Natural killer cell (primary cell): ENCODE measurements at places on chromosomes 2 and 18.

DNA sequence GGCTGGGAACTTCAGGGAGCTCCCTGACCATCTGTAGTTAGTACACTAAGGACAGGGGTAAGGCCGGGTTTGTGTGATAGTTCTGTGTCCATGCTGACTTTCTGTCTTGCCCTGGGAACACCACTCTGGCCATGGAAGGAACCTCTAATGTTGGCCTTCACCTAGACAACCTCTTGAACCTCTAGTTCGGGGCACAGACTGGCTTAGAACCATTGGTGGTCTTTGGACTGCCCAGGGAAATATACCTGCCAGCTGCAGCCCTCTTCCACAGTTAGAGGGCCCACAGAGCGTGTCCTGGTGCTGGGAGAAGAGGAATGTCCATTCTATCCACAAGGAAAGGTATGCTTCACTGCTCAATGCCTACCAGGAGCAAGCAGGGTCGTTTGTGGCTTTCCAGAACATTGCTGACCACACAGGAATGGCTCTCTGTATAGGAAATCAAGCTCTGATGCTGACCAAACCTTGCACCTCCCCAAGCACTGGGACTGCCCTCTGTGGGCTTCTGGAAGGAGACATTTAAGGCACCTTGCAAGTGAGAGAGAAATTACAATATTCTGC is 318.8 kb upstream of the EPAS1 start:
- no peak for DNase-seq

GRCh38 chr18:36095936-36096519 is 28.7 kb upstream of the RPRD1A start:
- peak; percentile 71 for DNase-seq

DNA sequence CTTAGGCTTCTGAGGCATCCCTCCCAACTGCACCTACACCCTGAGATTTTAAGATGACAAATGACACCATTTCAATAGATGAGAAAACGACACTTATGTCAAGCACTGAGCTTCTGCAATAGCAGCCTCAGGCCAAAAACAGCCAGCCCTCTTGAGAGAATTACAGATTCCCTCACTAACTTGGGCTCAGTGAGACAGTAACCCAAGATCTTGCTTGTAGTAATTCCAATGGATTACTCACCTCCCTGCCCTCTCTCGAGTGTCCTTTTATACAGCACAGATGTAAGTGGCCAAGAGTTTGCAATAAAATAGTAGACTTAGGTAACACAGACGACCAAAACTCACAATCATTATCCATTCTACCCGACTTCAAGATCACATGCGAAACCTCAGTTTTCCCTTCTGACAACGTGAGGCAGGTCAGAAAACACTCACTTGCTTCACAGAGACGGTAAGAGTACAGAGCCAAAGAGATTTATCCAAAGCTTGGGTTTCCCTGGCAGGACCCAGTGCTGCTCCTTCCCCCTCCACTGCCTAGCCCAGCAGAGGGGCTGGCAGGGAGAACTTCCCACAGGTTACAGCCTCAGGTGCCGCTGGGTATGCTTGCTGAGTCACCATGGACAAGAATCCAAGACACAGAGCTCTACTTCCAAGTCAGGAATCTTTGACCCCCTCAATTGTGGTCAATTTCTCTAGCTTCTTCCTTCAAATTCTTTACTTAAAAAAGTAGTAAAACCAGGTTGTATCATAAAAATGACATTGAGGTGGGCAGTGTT is 181.4 kb downstream of the MYO5B start:
- DNase-seq, result no peak

GRCh38 chr18:64966667-64967066 is 784.1 kb upstream of the CDH7 start:
- DNase-seq, result no peak

- DNase-seq, result no peak
Observed at GRCh38 chr2:166957686-166958085, 69.4 kb downstream of the XIRP2 start.

DNA sequence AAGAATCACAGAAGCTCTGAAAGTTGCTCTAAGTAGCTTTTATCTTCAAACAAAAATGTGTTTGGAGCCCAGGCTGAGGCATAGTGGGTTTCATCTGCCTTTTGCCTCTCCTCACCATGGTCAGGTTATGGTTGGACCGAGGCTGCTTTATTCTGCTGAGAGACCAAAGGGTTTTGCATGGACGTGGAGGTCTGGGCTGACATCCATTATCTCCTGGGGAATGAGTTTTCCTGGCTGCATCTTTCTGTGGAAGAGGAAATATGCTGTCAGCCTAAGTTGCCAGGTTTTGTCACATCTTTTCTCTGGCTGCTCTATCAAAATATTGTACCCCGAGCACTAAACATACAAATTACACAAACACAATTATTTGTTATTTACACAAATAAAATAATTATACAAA is 223.2 kb downstream of the LDLRAD4 start:
- DNase-seq, result no peak

DNA sequence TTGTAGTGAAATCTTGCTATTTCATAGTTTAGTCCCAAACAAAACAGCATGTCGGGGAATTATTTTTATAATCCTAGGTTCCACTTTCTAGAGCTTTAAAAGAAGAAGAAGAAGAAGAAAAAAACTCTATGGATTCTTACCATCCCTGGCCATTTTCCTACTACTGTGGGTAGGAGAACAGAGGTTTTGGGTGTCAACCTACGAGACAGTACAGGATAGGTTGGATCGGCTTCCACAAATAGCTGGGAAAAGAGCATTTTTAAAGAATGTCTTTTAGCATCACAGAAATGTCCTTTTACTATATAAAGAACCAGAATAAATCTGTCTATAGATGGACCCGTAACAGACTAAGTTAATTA is 65.2 kb downstream of the RBMS1 start:
- no peak for DNase-seq
